ENCODE measurements at places on chromosomes 4 and X. TPM values are rescaled to one million over a fixed set of nuclear protein-coding genes. Genes with fewer than 3 reads are reported as not detected.

DNA sequence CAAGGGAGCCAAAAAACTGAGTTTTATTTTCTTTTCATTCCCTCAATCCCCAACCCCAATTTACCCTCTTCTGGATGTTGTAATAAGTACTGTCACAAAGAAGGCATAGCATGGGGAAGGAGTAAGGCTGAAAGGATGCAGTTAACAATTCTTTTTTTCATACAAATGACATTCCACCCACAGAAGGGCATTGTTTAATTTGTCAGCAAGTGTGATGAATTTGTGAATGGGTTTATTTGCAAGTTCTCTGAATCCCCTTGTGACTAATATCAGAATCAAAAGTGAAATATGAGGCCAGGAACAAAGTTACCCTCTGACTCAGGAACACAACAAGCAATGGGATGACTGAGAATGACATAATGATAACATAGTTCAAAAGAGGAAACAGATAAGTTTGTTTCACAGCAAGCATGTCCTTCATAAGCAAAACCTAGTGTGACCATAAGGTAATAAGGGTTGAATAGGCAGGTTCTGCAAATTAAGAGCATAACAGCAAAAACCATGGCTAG is 2.1 kb downstream of the GEMIN8 start:
- no peak overlapping the region for H3K4me3 ChIP-seq
- H3K27ac ChIP-seq, result no peak overlapping the region
- no peaks in the 10 kb centered on the region for H3K27me3 ChIP-seq
- H3K36me3 ChIP-seq, result peaks cover 2% of the 10 kb centered on the region
- H3K4me1 ChIP-seq, result peaks cover 23% of the 10 kb centered on the region

The RTL5 gene
- total RNA-seq, result 21.0 TPM

DNA sequence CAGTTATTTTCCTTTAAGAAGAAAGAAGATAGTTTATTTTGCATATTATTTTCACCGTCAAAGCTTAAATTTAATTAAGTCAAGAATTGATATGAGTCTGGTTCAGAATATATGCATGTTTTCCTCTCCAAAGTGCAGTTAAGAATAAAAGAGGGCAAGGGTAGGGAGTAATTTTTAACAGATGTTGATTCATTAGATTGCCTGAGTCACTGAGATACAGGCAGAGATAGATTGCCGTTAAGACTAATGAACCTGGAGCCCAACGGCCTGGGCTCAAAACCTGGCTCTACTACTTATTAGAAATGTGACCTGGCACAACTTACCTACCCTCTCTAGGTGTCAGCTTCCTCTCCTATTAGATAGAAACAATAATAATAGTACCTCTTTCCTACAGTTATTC is 1037.4 kb upstream of the PABPC4L start:
- no peaks in the 10 kb centered on the region for H3K27me3 ChIP-seq
- no peak for DNase-seq
- no peak overlapping the region for H3K4me3 ChIP-seq

The NBDY gene
- 31.8 TPM for total RNA-seq

GRCh38 chrX:72280321-72280845 is 3.3 kb upstream of the RPS4X start:
- peaks cover 11% of the 10 kb centered on the region for H3K4me1 ChIP-seq
- DNase-seq, result no peak
- no peaks in the 10 kb centered on the region for H3K36me3 ChIP-seq
- H3K27me3 ChIP-seq, result no peaks in the 10 kb centered on the region
- H3K27ac ChIP-seq, result no peak overlapping the region
- no peak overlapping the region for H3K4me3 ChIP-seq

The CT55 gene
- not detected for total RNA-seq

DNA sequence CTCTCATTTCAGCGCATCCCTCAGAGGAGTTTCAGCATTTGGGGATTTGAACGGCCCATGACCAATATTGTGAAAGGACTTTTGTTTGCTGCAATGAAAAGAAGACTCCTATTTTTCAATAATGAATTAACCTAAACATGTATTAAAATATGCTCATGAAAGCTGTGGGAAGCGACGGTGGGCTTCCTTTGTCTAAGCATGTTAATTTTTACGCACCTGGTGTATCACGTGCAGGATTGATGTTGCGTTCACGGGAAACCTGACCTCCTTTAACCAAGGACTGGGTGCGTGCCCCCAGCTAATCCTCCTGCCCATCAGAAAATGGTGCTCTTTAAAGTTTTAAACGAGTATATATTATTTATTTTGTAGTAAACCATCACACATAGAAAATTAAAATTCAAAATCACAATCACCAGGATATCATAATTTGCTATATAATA is 590 bp upstream of the CCDC110 start:
- no peaks in the 10 kb centered on the region for H3K36me3 ChIP-seq
- peak overlapping the region; percentile 67 for H3K4me3 ChIP-seq
- peaks cover 11% of the 10 kb centered on the region for H3K4me1 ChIP-seq
- H3K27me3 ChIP-seq, result no peaks in the 10 kb centered on the region
- peak; percentile 47 for DNase-seq

GRCh38 chr4:118281611-118282442 is 71.0 kb downstream of the PRSS12 start:
- H3K4me3 ChIP-seq, result no peak overlapping the region
- H3K27ac ChIP-seq, result no peak overlapping the region
- H3K4me1 ChIP-seq, result peaks cover 33% of the 10 kb centered on the region
- peaks cover 1% of the 10 kb centered on the region for H3K36me3 ChIP-seq
- DNase-seq, result no peak
- no peaks in the 10 kb centered on the region for H3K27me3 ChIP-seq

DNA sequence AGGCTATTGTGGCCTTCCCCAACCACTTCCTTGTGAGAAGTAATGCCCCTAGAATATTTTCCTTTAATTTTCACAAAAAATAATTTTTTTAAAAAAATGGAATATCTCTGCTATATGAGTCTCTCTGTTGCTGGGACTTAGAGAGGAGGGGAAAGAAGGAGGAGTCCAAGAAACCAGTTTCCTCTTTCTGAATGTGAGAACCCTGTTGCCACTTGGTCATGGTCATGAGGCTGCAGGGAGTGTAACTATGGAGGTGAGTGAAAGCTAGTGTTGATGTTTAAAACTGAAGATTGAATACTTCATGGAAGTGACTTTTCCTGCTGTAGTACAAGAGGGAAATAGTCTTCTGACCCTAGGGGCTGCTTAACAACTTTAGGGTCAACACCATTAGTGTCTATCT is 20.4 kb downstream of the KIAA1210 start:
- H3K27ac ChIP-seq, result no peak overlapping the region
- DNase-seq, result no peak
- H3K27me3 ChIP-seq, result no peaks in the 10 kb centered on the region
- H3K4me1 ChIP-seq, result no peaks in the 10 kb centered on the region
- no peak overlapping the region for H3K4me3 ChIP-seq
- no peaks in the 10 kb centered on the region for H3K36me3 ChIP-seq

The RHOXF1 gene
- not detected for total RNA-seq

The PCYT1B gene
- not detected for total RNA-seq

DNA sequence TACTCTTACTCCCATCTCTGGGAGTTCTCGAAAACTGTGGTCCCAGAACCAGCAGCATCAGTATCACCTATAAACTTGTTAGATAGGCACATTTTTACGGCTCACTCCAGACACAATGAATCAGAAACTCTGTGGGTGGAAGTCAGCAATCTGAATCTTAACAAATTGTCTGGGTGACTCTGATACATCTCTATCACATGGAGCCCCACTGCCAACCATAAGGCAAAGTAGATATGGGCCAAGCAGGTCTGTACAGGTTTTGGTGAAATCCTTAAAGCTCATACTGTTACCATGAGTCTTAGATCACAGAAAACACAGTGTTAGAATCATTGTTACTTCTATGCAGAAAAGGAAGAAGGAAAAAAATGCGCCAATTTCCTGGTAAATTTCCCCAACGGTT is 122.5 kb upstream of the HCCS start:
- no peak overlapping the region for H3K4me3 ChIP-seq
- H3K4me1 ChIP-seq, result no peaks in the 10 kb centered on the region
- no peaks in the 10 kb centered on the region for H3K27me3 ChIP-seq

DNA sequence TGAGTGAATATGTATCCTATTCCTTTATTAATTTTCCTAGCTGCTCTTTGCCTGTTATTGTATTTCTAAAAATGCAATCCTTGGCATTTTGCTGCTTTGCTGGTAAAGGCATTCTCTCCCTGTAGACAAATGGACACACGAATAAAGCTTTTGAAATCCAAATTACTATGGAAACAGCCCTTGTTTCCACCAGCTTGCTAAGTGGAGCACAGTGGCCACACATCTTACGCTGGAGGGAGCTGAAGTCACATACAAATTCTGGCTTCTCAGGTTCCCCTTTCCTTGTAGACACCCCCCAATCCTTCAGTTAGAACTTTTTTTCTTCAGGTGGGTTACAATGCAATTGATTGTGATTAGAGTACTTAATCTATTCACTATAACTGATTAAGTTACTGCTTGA is 66.2 kb downstream of the AGA start:
- H3K27me3 ChIP-seq, result peaks cover 3% of the 10 kb centered on the region
- no peak overlapping the region for H3K27ac ChIP-seq
- no peak overlapping the region for H3K4me3 ChIP-seq
- no peaks in the 10 kb centered on the region for H3K4me1 ChIP-seq
- no peak for DNase-seq

DNA sequence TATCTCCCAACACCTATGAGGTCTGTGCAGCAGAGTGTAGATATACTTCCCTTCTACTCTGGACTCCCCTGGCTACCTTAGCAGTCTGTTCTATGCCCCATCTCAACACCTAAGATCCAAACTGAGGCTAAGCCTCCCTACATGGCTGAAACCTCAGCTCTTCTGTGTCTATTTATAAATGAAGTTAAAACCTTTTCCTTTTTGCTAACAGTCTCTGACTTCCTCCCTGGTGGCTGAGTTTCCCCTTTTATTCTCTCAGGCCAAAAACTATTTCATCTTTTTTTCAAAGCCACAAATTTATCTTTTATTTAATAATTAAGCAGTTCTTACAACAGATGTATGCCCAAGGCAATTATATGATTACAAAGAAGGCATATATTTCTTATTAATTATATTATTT is 111.8 kb upstream of the STIM2 start:
- H3K4me1 ChIP-seq, result peaks cover 22% of the 10 kb centered on the region
- DNase-seq, result peak; percentile 4
- no peaks in the 10 kb centered on the region for H3K36me3 ChIP-seq
- H3K4me3 ChIP-seq, result no peak overlapping the region
- H3K27me3 ChIP-seq, result no peaks in the 10 kb centered on the region

DNA sequence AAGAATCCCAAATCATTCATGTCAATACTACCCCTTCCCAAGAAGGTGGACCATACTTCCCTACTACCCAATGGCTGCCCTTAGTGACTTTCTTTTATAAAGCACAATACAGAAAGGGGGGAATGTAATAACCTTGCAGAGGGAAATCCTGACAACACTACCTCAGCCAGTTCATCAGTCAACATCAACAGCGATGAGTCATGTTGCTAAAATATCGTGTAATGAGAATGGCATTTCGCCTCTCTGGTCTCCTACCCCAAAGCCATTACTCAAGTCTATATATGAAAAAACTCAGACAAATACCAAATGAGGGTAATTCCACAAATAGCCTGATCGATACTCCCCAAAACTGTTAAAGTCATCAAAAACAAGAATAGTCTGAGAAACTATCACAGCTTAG is 3.3 kb upstream of the MAGEA8 start:
- no peaks in the 10 kb centered on the region for H3K4me1 ChIP-seq
- no peaks in the 10 kb centered on the region for H3K36me3 ChIP-seq
- H3K27ac ChIP-seq, result no peak overlapping the region
- no peaks in the 10 kb centered on the region for H3K27me3 ChIP-seq

GRCh38 chr4:141195095-141195707 is 25.5 kb upstream of the ZNF330 start:
- H3K27me3 ChIP-seq, result no peaks in the 10 kb centered on the region
- no peak overlapping the region for H3K27ac ChIP-seq
- no peaks in the 10 kb centered on the region for H3K36me3 ChIP-seq
- H3K4me3 ChIP-seq, result no peak overlapping the region
- H3K4me1 ChIP-seq, result no peaks in the 10 kb centered on the region

GRCh38 chr4:7821245-7822136 is 118.2 kb downstream of the AFAP1 start:
- H3K4me1 ChIP-seq, result no peaks in the 10 kb centered on the region
- H3K4me3 ChIP-seq, result no peak overlapping the region
- no peaks in the 10 kb centered on the region for H3K27me3 ChIP-seq
- no peak overlapping the region for H3K27ac ChIP-seq
- DNase-seq, result no peak

GRCh38 chrX:52923781-52924241 is 26.7 kb downstream of the FAM156B start:
- peaks cover 15% of the 10 kb centered on the region for H3K4me1 ChIP-seq
- H3K27ac ChIP-seq, result peak overlapping the region; percentile 24
- no peaks in the 10 kb centered on the region for H3K27me3 ChIP-seq
- peak; percentile 47 for DNase-seq
- H3K4me3 ChIP-seq, result no peak overlapping the region

DNA sequence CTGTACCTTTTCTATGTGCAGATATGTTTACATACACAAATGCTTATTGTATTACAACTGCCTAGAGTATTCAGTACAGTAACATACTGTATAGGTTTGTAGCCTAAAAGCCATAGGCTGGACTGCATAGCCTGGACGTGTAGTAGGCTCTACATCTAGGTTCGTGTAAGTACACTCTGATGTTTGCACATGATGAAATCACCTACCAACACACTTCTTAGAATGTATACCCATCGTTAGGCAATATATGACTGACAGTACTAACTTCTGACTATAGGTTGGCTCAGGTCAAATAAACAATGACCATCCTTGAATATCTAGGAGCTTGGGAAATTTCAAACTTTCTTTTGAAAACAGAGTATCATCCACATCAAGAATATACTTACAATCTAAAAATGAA is 139.0 kb downstream of the CORIN start:
- no peak for DNase-seq
- H3K27me3 ChIP-seq, result no peaks in the 10 kb centered on the region
- no peak overlapping the region for H3K27ac ChIP-seq
- no peaks in the 10 kb centered on the region for H3K4me1 ChIP-seq

The USP17L22 gene
- not detected for total RNA-seq

GRCh38 chrX:83512111-83512510 is 4.0 kb downstream of the POU3F4 start:
- H3K27me3 ChIP-seq, result no peaks in the 10 kb centered on the region
- DNase-seq, result no peak
- no peak overlapping the region for H3K27ac ChIP-seq
- H3K4me3 ChIP-seq, result no peak overlapping the region
- no peaks in the 10 kb centered on the region for H3K36me3 ChIP-seq
- H3K4me1 ChIP-seq, result peaks cover 4% of the 10 kb centered on the region

DNA sequence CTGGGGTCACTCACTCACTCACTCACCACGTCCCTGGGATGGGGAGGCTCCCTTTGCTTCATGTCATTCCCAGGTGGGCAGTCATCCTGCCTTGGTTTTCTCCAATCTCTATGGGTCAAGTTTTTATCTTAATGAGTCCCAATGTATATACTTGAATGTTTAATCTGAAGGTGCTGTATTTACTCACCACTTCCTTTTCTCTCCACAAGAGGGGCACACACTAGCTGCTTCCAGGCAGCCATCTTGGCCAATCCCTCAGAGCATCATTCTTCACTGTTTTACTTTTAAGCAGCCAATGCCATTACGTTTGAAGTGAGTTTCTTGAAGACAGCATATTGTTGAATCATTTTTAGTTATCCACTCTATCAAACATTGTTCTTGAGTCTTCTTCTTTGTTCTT is 153.4 kb upstream of the ARSJ start:
- DNase-seq, result no peak
- no peak overlapping the region for H3K4me3 ChIP-seq
- no peak overlapping the region for H3K27ac ChIP-seq
- no peaks in the 10 kb centered on the region for H3K4me1 ChIP-seq
- H3K36me3 ChIP-seq, result no peaks in the 10 kb centered on the region

The CTAG1A gene
- total RNA-seq, result not detected

Measured in B cell (primary cell).